Kidney glomerular epithelial cell (primary cell): ENCODE measurements at places on chromosomes 6 and 20.

GRCh38 chr6:55785273-55785672, 90.1 kb downstream of the BMP5 start:
- no peak for DNase-seq

DNA sequence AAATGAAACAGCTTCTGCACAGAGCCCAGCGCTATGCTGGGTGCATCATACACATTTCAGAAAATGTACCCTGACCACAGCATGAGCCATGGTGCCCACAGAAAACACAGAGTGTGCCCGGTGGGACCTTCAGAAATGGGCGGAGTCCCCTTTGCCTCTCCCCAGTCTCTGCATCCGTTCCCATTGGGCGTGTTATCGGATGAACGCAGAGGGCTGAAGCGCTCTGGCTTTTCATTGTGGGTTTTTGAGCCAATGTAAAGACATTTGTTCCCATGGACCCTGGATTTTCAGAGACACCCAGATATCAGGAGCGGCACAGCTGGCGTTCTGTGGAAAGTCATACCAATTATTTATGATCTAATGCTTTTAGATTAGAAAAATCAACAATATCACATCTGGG, 99.8 kb downstream of the DACT2 start:
- no peak for DNase-seq

DNA sequence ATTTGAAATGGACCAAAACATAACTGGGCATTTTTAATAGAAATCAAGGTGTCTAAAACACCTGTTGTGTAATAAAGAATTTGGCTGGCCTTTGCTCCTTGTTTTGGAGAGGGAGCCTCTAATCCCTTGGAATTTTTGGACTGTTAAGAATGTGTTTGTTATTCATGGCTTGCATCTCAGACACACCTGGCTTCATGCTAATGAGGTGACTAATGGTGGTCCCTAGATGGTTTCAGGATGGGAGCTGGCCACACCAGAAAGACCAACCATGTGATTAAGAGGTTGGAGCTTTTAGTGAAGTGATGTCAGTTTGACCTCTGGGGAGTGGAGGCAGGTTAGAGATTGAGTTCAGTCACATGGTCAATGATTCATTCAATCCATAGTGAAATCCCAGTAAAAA, 328.4 kb downstream of the DHX35 start:
- no peak for DNase-seq

DNA sequence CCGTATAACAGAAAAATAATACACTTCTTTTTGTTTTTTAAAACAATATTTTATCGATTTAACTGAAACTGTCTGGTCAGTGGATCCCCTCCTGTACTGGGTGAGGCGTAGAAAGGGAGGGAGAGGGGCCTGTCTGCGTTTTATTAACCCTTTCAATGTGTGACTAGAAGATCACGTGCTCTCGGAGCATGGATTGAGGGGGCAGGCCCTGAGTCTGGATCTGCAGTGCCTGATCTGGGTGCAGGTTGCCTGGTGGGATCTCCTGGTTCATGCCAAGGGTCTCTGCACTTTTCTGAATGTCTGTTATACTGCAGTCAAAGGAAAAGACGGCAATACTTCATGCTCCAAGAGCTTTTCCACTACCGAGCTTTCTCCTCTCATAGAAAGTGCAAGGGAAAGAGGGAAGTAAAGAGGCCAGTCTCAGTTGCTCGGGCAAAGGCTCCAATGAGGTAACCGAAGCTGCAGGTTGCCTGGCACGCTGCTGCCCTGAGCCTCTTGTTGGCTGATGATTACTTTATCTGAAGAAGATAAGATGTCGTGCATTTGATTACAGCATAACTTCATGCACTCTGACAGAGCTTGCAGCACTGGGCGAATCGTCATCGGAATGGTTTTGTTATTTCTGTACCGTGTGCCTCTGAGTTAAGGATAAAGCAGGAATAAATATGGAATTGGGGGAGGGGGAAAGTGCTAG, 167.5 kb upstream of the PMEPA1 start:
- DNase-seq, result no peak

- DNase-seq, result no peak
These were observed 71.1 kb upstream of the BLCAP start for GRCh38 chr20:37598575-37599342.

DNA sequence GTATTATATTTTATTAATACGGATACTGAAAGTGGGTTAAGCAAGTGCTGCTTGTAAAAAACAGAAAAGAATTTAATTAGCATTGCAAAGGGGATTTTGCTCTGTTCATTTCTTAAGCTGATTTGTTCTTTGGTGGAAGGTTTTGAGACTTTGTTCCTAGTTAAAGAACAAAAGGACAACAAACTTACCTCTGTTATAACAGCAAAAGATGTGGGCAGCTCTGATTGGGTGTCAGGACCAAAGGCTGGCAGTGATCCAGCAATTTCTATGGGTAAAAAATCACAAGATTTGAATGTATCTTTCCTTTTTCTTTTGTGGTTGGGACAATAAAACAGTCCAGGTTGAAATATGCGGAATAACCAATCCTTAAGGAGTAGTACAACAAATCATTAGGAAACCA, 68.8 kb downstream of the IMPG1 start:
- DNase-seq, result no peak

- DNase-seq, result no peak
These were observed 158.2 kb upstream of the CHD6 start for GRCh38 chr20:41776421-41776820.

DNA sequence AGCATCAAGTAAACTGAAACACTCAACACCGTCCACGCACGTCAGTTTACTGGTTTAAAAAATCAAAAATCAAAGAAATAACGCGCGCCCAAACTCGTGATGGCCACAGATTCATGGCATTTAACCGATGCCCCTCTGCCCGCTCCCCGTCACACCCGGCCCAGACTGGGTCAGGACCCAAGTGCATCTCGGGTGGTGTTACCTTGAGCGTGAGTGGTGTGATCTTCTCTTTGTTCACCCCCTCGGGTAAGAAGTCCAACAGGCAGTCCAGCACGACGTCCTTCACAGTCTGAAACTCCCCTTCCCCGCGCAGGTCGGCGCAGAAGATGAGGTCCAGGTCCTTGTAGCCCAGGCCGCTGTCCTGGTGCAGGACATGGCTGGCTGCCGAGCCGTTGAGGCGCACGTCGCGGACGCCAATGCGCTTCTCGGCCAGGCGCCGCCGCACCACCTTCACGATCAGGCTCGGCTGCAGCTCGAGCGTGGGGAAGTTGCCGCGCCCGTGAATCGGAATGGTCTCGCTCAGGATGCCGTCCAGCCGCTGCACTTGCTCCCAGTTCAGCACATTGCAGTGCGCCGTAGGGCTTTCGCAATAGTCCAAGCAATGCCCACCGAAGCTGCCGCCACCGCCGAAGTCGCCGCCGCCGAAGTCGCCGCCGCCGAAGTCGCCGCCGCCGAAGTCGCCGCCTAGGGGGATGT, 945 bp downstream of the TENT5A start:
- no peak for DNase-seq

GRCh38 chr6:2514965-2515543, 235.7 kb downstream of the MYLK4 start:
- peak; percentile 58 for DNase-seq

DNA sequence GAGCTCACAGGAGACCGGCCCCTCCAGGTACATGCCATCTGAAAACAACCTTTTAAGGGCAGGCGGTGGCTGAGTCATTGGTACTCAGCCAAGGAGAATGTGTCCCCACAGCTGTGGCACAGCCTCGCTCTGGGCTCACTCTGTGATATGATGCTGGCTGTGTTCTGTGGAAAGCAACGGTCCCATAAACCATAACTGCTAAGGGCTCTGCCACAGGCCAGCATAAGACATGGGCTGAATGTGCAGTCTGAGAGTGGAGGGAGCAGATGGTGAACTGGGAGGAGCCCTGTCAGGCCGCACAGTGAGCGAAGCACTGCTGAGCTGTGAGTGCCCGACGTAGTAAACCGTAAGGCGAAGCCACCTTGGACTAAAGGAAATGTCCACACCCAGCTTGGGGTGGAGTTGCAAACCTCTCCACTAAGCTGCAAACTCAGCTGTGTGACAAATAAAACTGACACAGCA, 375.8 kb downstream of the THBS2 start:
- no peak for DNase-seq

DNA sequence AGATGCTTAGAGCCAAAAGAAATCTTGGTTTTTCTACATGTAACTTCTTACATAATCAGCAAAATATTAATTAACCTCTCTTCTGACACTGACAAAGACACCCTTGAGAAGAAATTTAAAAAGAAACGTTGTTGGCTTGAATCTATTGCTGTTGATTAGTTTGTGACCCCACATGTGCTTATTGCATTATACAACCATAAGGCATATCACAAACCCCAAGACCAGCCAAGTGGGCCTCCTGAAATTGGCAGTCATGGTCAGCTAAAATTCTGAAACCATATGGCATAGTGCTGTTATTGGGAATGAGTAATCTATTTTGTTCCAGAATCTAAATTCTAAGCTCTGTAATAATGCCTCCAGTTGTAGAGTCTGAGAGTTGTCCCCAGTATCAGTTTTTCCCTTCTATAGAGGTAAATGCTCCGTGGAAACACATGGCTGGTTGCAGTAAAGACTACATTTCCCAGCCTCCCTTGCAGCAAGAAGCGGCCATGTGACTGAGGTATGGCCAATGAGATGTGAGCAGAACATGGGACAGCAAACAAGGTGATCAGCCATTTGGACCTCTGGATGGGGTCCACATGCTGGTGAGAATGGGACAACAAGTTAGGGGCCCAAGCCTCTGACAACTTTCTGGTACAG, 42.3 kb upstream of the PTPN1 start:
- no peak for DNase-seq

DNA sequence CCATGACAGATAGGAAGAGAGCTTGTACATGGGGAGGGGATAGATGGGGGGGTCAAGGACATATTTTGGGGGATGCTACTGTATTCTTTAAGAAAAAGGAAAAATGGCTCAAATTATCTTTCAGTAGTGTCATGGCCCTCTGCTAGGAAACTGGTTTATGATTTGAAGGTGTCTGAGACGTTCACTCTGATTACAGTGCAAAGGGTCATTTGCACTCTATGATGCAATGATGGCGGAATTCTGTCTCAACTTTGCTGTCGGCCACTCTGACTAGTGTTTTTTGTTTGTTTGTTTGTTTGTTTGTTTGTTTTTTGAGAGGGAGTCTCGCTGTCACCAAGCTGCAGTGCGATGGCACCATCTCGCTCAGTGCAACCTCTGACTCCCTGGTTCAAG, 180.0 kb downstream of the SOX4 start:
- DNase-seq, result no peak

DNA sequence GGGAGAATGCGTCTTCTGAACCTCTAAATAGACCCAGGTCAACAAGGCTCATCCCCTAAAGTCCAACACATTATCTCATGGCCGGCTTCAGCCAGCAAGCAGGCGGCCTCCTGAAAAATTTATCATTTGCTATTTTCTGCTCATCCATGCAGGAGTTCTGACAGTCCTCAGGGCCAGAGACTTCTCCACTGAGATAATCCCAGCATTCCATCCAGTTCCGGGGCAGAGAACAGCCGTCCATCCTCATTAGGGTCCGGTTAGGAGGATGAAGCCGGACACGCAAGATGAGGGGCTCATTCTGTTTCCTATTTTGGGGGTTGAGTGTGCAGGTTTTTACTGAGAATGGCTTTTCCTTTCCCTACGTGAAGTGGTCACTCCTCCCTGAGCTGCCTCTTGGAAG, 258.1 kb downstream of the PREX1 start:
- no peak for DNase-seq

DNA sequence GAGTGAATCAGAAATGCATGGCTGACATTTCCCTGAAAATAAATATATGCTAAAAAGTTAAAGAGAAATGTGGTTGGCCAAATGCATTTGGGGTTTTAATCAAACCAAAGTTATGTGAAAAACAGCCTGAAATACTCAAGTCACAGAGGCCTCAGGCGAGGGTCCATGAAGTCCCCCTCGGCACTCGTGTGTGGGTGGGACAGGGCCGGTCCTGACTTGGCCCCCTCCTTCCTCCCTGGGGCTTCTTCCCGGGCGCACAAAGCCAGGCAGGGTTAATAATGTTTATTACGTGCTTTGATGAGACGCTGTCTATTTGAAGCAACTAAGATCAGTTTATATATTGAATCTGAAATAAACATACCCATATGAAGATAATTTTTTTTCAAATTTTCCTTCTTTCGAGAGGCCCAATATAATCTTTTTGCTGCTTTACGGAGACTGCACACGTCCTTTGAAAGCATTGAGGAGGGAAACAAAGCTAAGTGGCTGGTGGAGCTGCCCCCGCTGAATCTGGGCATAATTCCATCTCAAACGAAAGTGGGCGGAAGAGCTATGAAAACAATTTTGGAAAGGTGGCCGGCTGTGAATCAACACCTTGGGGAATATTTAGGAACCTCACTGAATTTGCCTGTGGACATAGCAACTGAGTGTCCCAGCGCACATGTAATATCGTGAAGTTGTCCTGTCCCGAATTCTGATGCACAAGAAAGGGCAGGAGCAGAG, 55.8 kb upstream of the SMOC2 start:
- DNase-seq, result no peak

DNA sequence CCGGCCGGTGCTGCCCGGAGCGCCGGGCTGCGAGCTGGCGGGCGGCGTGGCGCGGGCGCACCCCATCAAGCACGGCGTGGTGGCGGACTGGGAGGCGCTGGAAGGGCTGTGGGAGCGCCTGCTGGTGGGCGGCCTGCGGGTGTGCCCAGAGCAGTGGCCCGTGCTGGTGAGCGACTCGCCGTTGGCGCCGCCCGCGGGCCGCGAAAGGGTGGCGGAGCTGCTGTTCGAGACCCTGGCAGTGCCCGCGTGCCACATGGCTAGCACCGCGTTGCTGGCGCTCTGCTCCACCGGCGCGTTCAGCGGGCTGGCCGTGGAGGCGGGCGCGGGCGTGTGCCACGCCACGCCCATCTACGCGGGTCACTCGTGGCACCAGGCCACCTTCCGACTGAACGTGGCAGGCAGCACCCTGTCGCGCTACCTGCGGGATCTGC, 517 bp downstream of the ACTL10 start:
- no peak for DNase-seq

GRCh38 chr6:37940074-37940847, 120.7 kb downstream of the ZFAND3 start:
- DNase-seq, result no peak

DNA sequence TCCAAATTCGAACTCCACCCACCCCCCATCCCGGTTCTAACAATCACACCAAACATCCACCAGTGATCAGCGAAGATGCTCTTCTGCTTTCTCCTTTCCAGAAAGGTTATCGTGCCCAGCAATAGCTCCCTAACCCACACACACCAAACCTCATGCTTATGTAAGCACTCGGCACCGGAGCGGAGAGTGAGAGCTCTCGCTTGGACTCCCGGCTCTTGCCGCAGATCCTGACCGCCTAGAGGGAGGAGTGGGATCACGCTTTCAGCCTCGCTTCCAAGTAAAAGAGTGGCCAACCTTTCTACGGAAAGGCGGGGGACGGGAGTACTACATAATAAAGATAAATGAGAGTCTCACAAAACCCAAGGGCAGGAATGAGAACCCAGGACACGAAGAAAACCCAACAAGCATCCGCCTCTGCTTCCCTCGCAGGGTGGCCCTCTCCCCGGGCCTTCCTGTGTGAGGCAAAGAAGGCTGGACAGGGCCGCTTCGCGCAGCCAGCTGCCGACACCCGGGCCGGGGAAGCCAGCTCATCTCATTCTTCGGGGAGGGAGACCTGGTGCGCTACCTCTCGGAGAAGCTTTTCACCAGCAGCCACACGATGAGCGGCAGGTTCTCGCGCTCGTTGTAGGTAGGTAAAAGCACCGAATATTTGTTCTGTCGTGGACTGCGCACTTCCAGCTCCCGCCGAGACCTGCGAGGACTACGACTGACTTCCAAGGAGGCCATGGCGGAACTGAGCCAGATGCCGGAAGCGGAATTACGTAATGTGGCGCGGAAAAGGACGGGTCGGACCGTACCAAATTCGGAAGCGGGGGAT, at the start of gene DPM1:
Gene DPM1 (minus strand): TSS at position 735 of the 817 bp plus-strand sequence. CDS start 9 bp downstream, at position 726.
- peak; percentile 42 for DNase-seq

- DNase-seq, result no peak
These were observed 8.6 kb upstream of the TRIB3 start for GRCh38 chr20:371755-372542.
